ENCODE measurements at places on chromosomes 4 and X.

DNA sequence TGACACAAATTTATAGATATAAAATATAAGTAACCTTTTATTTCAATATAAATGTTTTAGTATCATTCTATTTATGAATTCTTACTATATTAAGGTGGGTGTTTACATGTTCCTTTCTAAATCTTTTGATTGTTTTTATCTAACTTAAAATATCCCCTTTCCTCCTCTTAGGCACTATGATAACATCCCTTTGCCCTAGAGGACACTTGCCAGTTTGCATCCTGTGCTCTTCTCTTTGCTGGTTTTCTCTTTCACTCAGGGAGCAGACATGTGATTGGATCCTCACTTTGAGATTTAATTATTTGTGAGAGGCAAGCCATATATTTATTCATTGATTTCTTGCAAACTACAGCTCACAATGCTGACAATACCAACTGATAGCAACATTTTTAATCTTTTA lies 16.2 kb downstream of the LRIT3 start:
- no peak for DNase-seq

DNA sequence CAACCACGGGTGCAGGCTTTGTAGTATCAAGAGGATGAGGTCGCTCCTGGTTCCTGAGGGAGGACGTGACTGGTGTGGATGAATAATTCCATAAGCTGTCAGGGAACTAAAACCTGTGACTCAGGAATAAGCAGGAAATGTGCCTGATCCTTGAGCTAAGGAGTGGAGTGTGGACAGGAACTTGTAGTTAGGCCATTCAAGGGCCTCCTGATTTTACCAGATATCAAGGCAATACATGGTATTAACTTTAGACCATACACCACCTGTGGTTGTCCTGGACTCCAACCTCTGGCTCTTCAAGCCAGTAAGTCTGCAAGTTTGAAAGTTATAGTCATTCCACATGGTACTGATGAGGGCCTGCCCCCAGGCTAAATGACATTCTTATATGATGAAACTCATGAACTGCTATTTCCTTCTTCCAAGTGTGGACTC lies 12.1 kb upstream of the ING2 start:
- DNase-seq = no peak

DNA sequence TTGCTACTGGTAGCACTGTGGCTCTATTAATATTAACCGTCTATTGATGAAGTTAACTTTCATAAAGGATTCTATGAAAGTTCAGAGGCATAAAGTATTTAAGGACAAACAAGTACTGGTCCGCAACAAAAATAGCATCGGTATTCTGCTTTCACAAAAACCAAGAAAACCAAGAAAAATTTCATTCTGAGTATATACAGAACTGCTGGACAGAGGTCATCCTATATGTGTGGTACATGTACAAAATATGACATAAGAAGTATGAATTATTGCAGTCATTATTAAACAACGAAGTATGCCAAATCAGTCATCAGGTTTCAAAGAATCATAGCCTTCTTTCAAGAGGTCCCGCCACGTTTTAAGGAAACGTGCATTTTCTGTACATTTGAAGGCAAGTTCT lies 2.4 kb downstream of the C4orf46 start:
- DNase-seq = no peak

DNA sequence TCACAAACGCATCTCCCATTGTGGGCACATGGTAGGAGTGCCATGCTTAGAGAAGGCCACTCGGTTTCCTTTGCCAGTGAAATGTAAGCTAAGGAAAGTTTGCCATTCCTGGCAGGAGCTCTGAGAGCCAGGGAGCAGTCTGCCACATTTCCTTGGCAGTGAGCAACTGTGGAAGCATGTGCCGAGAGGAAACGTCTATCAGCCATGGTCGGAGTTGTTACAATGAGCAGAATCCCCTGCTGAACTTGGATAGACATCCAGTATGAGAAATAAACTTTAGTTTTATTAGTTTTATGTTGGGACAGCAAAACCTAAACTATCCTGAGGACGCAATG lies 51.1 kb downstream of the ENOPH1 start:
- DNase-seq = no peak

All from common myeloid progenitor, CD34-positive (primary cell).